NCI-H187 treated with DMSO at 0.1 percent for 48 hours (cell line): ENCODE measurements at places on chromosomes 6 and 20.

- DNase-seq = no peak
These were observed 122.2 kb upstream of the MARCKS start for GRCh38 chr6:113734982-113735381.

- no peak for DNase-seq
These were observed 110.3 kb upstream of the BTN3A2 start for GRCh38 chr6:26254724-26255123.

GRCh38 chr20:52652271-52652670 is 319.9 kb upstream of the TSHZ2 start:
- no peak for DNase-seq

GRCh38 chr6:155883741-155884140 is 428.1 kb upstream of the NOX3 start:
- no peak for DNase-seq

DNA sequence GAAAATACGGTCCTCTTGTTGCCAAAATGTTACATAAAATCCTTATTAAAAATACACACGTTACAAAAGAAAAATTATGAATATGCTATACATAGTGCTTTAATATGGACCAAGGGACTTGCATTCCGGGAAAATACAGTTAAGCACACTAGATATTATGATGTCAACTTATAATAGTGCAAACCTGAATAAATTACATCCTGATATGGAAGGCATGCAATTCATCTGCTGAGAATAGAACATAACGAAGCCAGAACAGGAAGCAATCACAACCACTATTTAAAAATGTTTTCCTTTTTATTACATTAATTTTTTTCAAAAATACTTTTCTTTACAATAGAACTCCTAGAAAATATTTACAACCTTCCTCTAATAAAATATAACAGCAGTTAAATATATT is 7.8 kb upstream of the MRPS10 start:
- DNase-seq = no peak

DNA sequence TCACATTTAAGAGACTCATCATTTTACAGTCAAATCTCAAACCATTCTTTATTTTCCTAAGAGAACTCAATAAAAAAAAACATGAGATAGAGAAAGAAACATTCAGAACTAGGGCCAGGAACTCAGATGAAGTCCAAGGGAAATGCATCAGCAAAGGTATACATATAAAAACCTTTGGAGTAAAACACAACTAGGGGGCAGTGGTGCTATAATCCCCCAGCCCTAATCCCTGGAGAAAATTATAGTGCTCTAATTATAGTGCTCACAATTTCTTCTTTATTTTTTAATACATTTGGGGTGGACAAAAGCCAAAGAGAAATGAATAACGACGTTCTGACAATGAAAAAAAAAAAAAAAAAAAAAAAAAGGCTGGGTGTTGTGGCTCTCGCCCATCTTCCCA is 100.6 kb upstream of the EMILIN3 start:
- DNase-seq = no peak

DNA sequence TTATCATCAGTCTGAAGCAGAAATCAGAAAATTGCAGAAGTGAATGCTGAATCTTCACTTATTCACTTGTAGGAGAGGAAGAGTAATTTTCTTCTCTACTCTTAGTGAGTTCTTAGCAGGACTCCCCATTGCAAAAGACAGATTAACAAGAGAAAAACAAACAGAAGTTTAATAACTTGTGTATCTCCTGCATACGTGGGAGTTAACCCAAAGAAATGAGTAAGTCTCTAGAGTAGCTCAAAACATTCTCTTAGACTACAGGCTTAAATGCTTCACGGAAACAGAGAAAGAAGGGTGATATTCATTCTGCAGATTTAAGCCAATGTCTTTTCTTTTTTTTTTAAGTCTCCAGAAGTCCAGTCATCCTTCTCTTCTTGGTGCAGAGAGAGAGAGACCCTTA is 97.9 kb upstream of the TMEM181 start:
- DNase-seq = no peak

- DNase-seq = no peak
These were observed 1.5 kb downstream of the LRRC73 start for GRCh38 chr6:43508481-43509141.

DNA sequence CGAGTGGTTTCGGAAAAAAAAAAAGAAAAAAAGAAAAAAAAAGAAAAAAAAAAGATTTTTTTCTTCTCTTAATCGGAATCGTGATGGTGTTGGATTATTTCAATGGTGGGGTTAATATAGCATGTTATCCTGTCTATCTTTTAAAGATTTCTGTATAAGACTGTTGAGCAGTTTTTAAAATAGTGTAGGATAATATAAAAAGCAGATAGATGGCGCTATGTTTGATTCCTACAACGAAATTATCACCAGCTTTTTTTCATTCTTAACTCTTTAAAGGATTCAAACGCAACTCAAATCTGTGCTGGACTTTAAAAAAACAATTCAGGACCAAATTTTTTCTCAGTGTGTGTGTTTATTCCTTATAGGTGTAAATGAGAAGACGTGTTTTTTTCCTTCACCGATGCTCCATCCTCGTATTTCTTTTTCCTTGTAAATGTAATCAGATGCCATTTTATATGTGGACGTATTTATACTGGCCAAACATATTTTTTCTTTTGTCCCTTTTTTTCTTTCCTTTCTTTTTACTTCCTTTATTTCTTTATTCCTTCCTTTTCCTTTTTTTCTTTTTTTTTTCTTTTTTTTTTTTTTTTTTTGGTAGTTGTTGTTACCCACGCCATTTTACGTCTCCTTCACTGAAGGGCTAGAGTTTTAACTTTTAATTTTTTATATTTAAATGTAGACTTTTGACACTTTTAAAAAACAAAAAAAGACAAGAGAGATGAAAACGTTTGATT is 3.6 kb downstream of the SOX4 start:
- DNase-seq = no peak

- DNase-seq = no peak
These were observed 31.1 kb downstream of the OSBPL2 start for GRCh38 chr20:62269378-62269777.

DNA sequence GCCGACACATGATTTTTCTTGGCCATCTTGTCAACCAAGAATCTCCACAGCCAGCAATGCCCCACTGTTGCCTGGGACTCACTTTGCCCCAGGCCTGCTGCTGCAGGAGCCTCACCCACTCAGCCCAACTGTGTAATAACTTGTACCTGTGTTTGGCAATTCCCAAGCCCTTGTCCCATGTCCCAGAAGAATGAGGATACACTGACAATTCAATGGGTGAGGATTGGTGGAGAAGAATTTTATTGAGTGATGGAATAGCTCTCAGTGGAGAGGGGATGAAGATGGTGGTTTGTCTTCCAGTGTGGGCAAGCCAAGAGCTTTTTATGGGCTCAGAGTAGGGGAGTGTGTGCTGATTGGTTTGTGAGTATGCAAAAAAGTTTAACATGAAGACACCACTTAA is 861.9 kb downstream of the TFAP2A start:
- DNase-seq = no peak

DNA sequence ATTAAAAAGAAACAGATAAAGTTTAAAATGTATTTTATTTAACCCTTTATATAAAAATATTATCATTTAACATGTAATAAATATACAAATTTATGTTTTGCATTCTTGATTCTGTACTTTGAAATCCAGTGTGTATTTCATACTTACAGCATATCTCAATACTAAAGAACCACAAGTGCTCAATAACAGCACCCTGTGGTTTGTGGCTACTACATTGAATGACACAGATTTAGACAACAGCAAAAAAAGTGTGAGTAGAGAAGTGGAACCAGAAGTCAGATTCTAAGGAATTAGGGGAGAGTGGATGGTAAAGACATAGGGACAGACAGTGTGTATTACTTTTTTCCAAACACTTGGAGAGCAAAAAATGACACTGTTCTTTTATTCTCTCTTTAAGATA is 524.5 kb downstream of the BMP2 start:
- DNase-seq = no peak

- DNase-seq = no peak
These were observed 29.2 kb upstream of the SSR1 start for GRCh38 chr6:7341989-7342742.

GRCh38 chr20:63222541-63222940 is 6.6 kb upstream of the YTHDF1 start:
- DNase-seq = no peak

GRCh38 chr20:41225091-41225490 is 87.7 kb downstream of the PLCG1 start:
- DNase-seq = no peak

DNA sequence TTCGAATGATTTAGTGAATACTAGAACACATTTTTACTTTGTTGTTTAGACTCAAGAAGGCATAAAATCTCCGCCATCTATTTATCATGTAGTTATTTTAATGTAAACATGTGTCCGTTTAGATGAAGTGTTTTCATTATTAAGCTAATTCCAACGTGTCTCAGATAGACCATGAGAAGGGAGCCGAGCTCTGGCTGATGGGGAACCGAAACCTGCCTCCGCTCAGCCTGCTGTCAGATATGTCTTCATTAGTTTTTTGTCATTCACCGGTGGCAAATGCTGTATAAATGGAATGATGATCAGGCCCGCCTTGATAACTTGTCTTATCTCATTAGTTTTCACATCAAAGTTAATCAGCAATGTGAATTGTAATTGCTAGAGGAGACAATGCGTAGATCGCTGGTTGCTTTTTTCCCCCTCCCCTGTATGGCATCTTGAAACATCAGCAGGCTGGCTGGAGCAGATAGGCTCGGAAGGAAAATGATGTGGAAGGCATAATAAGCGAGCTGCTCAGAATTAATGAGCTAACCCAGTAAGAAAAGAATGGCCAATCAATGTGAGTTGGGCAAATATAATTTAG is 136.4 kb downstream of the LINC00237 start:
- no peak for DNase-seq

DNA sequence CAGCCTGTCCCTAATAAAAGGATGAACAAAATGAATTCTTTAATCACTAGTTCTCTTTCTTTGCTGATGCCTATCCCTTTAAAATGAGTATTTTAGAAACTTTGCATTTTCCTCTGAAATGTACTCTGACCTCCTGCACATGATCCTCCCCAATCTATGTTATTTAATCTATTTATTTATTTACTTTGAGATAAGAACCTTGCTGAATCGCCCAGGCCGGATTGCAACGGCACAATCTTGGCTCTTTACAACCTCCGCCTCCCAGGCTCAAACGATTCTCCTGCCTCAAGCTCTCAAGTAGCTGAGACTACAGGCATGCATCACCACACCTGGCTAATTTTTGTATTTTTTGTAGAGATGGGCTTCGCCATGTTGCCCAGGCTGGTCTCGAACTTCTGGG is 27.9 kb downstream of the ADTRP start:
- no peak for DNase-seq

- DNase-seq = no peak
These were observed 1186.0 kb downstream of the KHDRBS2 start for GRCh38 chr6:61100072-61100471.

- DNase-seq = no peak
These were observed 221.9 kb downstream of the ADGRG6 start for GRCh38 chr6:142523515-142524375.

- DNase-seq = no peak
These were observed 3.8 kb upstream of the LPA start for GRCh38 chr6:160667639-160668481.

GRCh38 chr6:73169633-73170032 is 55.7 kb downstream of the KHDC1L start:
- no peak for DNase-seq
